ENCODE measurements at places on chromosomes 13 and 19.

DNA sequence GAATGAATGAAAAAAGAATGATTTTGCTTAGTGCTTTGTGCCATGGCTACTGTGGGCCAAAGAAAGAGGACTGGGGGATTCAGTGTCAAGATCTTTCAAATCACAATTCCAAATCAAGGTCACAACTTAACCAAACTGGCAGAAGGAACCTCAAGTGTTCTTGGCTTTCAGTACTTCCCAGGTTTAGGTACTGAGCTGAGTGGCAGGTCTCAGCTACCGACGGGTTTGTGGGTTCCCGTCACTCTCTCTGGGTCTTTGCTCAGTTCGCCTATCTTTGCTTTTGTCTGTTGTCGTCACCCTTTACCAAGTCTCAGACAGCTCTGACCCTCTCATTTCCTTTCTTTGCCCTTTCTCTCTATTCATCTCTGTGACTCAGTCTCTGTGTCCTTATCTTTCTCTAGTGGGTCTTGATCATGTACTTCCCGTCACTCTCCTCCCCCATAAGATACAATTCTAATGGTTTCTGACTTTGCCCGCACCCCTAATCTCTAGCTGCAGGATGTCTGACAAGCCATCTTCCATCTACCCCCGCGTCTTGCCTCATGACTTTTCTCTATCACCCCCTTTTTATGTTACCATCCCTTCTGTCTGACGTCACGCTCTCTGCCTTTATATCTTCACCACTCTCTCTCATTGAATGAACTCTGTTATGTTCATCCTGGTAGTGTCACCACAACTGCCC lies 33.3 kb upstream of the LRRC4B start:
- DNase-seq: no peak

DNA sequence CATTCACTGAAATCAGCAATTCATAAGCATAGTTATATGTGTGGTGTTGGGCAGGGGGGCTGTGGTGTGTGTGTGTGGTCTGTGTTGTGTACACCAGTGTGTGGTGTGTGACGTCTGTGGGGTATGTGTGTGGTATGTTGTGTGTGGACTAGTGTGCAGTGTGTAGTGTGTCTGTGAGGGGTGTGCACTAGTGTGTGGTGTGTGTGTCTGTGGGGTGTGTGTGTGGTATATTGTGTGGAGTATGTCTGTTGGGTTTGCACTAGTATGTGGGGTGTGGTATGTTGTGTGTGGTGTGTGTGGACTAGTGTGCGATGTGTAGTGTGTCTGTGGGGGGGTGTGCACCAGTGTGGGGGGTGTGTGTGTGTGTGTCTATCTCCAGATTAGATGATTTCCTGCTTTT lies 7.2 kb upstream of the CDC16 start:
- DNase-seq: no peak

- no peak for DNase-seq
Observed at GRCh38 chr19:41745756-41746155, 9.6 kb upstream of the CEACAM6 start.

GRCh38 chr13:99859178-99860177 lies 112.1 kb downstream of the ZIC5 start:
- no peak for DNase-seq

DNA sequence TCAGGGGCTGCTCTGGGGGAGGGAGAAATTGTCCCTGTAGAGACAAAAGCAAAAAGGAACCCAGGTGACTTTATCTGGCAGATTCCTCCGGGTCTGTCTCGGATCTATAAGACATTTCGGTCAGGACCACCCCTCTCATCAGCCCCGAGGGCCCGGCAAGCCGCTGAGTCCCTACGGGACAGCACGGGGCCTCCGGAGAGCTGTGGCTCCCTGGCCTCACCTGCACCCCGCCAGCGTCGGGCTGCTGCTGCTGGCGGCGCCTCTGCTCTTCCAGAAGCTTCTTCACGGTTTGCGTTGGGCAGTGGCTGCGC lies 1.9 kb downstream of the NFKBID start:
- no peak for DNase-seq

- no peak for DNase-seq
Observed at GRCh38 chr19:54560881-54561385, 12.7 kb upstream of the LILRA2 start.

GRCh38 chr13:94701313-94702180 lies 10.8 kb downstream of the SOX21 start:
- no peak for DNase-seq

DNA sequence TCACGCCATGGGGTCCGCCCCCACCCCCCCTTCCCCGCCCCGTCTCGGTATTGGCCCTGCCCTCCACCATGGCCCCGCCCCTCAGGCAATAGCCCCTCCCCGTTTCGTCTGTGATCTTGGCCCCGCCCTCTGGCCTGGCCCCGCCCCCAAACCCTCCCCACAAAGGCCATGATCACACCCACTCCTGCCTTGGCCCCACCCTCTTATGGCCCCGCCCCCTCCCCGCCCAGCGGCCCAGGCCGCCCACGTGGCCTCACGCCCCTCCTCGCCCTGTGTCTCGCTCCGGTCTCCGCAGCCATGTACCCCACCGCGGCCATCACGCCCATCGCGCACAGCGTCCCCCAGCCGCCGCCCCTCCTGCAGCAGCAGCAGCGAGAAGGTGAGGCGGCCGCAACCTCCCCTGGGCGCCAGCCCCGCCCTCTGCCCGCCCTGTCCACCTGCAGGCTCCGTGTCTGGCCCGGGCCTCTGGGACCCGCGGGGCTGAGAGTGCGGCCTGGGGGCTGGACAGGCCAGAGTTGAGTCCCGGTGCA lies 61.3 kb downstream of the CELF5 start:
- no peak for DNase-seq

GRCh38 chr13:43936647-43937046 lies 56.9 kb downstream of the LACC1 start:
- DNase-seq: no peak

GRCh38 chr13:29791508-29791907 lies 58.9 kb downstream of the UBL3 start:
- no peak for DNase-seq

DNA sequence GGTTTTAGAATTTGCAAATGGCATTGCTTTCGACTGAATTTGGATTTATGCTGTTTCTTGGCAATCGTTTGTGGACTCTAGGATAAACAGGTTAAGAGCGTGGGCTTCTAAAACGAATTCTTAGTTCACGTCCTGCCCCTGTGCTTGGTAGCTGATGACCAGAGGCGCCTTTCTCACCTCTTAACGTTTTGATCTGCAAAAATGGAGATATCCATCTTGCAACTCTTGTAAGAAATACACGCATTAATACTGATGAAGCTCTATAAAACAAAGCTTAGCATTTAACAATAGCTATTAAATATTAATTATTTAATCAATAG lies 580 bp upstream of the KATNAL1 start:
- no peak for DNase-seq

- no peak for DNase-seq
Observed at GRCh38 chr19:45492137-45492626, 4.7 kb downstream of the RTN2 start.

DNA sequence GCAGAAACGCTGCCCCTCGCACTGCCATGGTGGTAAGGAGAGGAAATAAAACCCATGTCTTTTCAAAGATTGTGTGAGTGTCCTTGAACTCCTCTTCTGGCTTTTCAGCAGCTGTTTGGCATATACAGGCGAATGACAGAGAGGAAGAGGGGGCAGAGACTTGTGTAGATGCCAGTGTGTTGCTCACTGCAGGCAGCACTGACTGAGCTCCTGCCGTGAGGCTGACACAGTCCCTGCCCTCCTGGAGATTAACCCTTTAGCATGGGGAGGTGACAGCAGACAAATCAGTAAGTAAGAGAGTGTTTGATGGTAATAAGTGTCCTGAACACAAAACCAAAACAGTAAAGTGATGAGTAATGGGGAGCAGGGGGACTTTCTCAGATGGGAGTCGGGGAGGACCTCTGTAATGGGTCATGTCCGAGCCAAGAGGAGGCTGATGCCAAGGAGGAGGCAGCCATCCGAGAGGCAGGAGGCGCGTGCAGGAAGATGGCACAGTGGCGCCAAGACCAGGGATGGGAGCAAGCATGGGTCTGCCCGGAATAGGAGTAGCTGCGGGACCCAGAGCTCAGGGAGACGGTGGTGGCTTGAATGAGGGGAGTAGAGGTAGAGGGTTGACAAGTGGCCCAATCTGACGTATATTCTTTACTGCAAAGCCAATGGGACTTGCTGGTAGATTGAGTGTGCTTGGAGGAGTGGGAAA lies 182.2 kb downstream of the FOXO1 start:
- DNase-seq: no peak

DNA sequence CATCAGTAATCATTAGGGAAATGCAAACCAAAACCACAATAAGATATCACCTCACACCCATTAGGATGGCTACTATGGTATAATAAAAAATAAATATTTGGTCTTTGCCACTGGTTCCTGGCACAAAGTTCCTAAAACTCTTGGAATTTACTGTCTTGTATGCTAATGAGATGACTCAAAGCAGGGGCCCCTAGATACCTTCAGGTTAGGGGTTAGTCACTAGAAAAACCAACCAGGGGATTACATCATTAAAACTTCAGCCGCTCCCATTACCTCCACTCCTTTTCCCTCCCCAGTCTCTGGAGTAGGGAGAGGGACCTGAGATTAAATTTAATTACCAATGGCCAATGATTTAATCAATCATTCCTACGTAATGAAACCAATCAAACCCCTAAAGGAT lies 49.6 kb downstream of the THSD1 start:
- DNase-seq: no peak

- no peak for DNase-seq
Observed at GRCh38 chr19:17848595-17849292, 962 bp upstream of the JAK3 start.

DNA sequence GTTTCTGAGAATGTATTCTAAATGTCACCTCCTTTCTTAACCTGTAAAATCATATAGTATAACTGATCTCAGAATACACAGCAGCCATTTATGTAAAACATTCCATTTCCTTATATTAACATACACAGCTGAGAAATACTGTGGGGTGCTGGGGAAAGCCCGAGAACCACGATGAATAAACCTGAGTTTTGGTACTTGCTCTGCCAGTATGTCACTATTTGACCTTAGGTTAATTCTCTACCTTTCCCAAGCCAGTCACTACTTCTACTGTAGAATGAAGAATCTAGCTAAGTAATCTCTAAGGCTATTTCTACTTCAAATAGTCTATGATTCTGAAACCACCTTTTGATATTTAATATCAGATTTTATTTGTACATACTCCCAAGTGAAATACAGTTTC lies 173.7 kb downstream of the TBC1D4 start:
- DNase-seq: no peak

GRCh38 chr13:113065406-113066141 lies 40.0 kb upstream of the F7 start:
- DNase-seq: no peak

DNA sequence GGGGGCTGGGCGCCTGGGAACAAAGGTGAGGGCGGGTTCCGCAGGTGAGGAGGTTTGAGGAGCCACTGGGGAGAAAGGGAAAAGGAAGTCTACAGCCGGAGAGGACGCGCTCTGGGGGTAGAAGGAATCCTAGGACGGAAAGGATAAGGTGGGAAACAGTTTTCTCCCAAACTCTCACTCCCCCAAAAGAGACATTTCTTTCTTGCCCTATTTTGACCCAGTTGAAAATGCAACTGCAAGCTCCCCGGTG lies 651 bp upstream of the POLR1D start:
- no peak for DNase-seq

- DNase-seq: peak; percentile 62
Observed at GRCh38 chr19:13078897-13079541, 23.6 kb downstream of the LYL1 start.
